ENCODE measurements at places on chromosomes 3 and 15. TPM values are rescaled to one million over a fixed set of nuclear protein-coding genes. Genes with fewer than 3 reads are reported as not detected.

MUC20 gene
- total RNA-seq, result 14.7 TPM

MB21D2 gene
- total RNA-seq, result 8.0 TPM

DNA sequence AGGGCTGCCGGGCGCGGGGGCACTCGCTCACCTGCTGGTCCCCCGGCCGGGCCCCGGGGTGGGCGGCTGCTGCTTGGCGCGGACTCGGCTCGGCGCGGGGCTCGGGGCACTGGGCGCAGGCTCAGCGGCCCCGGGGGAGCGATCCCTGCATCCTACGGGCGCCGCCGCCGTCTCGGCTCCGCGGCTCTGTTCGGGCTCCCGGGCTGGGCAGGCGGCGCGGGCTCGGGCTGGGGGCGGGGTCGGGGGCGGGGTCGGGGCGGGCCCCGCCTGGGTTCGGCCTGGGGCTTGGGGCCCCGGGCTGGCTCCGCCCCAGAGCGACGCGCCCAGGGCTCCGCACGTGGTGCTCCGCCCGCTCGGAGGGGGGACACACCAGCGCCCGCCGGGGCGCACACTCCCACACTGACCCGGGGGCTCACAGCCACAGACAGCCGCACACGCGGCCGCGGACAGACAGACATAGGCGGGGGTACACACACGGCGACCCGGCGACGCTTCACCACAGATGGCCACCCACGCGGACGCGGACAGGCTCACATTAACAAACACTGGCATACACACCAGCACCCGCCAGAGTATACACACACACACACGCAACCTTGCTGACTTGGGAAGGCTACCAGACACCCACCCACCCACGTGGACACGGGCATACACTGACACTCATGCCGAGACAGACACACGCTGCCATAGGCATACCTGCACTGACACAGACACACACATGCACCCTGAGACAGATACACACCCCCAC is at the start of gene SCN5A:
SCN5A (minus strand) TSS at position 188 of the 748 bp plus-strand sequence. CDS start 16,380 bp downstream, outside the sequence.
- H3K36me3 ChIP-seq, result no peaks in the 10 kb centered on the region
- peaks cover 7% of the 10 kb centered on the region for H3K4me1 ChIP-seq

DNA sequence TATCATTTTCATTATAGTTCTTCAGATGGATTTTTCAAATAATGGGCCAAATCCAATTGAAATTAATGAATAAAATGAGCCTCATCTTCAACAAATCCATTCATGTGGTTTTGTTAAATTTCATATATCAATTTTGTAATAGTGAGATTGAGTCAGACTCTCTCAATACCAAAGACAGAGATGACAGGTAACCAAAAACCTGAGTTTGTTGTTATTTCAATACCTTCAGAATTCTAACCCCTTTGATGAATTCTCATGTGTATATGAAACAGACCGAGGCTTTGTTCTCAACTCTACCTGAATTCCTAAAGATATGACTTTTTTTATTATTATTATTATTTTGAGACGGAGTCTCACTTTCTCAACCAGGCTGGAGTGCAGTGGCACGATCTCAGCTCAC is 92.8 kb downstream of the FOXP1 start:
- peaks cover 14% of the 10 kb centered on the region for H3K36me3 ChIP-seq
- no peaks in the 10 kb centered on the region for H3K4me1 ChIP-seq
- H3K27ac ChIP-seq, result no peak overlapping the region
- H3K27me3 ChIP-seq, result no peaks in the 10 kb centered on the region

DNA sequence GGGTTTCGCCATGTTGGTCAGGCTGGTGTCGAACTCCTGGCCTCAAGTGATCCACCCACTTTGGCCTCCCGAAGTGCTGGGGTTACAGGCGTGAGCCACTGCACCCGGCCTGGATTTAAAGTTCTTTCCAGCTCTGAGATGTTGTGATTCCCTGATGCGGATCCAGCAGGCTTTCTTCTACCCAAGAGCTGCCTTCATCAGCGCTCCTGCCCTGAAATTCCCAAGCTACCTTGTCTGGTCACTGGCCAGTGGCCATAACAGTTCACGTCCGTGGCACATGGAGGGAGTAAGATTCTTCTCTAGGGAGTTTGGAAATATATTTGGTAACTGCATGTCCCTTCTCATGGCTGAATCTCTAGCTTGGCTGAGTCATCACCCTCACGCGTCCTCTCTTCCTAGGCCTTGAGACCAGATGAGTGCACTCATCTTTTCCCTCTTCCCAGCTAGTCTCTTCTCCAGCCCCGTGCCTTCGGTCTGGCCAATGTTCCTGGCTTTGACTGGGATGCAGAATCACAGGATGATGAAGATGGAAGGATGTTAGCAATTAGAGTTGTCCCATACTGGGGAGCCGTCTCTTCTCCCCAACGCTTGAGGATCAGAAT is 29.8 kb upstream of the APOD start:
- no peak overlapping the region for H3K27ac ChIP-seq
- no peak for DNase-seq
- no peaks in the 10 kb centered on the region for H3K4me1 ChIP-seq
- no peaks in the 10 kb centered on the region for H3K27me3 ChIP-seq
- H3K4me3 ChIP-seq, result no peak overlapping the region
- H3K36me3 ChIP-seq, result no peaks in the 10 kb centered on the region

DNA sequence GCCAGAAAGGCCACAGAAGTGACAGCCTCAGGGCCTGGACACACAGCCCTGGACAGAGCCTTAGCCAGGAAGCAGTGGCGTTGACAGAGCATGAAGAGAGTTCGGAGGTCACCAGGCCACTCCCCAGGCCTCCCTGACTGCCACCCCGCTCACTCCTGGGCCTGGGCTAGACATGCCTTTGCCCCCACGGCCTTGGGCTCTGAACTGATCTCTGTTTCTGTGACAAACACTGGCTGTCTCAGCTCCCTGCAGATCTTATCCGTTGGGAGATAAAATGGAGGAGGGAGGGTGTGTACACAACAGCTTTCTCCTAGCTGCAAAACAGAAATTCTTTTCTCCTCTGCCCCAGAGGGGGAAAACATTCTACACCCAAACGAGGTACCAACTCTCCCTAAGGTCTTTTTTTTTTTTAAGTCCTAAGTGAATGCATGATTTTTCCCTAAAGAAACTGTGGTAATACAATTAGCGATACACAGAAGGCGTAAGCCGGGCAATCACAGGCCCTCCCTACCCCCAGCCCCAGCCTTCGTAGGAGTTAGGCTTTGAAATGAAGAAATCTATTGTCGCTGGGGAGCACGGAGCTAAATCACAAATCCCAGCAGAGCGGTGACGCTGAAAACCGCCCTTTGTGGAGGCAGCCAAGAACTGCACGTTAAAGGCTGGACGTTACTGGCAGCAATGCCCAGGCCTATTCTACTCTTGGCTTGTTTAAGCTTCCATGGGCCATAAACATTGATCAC is 45.0 kb downstream of the SRGAP3 start:
- DNase-seq, result no peak
- H3K27me3 ChIP-seq, result no peaks in the 10 kb centered on the region
- no peak overlapping the region for H3K27ac ChIP-seq
- H3K4me3 ChIP-seq, result no peak overlapping the region

DNA sequence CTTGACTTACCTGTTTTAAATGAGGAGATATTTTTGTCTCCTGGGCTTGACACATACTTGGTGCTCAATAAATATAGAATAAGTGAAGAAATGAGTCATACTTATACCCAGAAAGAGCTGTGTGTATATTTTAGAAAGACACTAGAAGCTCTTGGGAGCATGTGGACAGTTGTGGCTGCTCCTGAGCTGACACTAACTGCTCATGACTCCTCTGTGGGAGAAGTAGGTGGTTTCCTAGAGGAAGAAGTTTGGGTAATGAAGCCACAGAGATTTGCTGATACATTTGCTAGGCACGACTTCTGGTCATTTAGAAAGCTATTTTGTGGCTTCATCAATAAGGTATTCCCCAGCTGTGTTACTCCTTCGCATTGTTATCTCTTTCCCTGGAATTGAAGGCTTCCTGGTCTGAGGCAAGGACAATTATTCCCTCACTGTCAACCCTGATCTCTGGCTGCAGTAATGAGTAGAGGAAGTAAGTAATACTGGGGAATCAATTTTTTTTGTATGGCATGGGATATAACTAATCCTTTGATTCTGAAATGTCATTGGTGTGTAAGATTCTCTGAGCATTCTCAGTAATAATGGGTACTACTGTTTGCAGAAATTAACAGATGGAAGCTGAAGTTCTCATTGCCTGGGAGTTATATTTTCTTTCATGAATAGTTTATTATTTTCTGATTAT is 79.6 kb upstream of the DCBLD2 start:
- H3K27me3 ChIP-seq, result no peaks in the 10 kb centered on the region
- no peak overlapping the region for H3K4me3 ChIP-seq
- H3K27ac ChIP-seq, result no peak overlapping the region
- H3K36me3 ChIP-seq, result no peaks in the 10 kb centered on the region
- no peak for DNase-seq

- no peaks in the 10 kb centered on the region for H3K27me3 ChIP-seq
- no peaks in the 10 kb centered on the region for H3K36me3 ChIP-seq
- no peak for DNase-seq
- H3K4me3 ChIP-seq, result no peak overlapping the region
- no peaks in the 10 kb centered on the region for H3K4me1 ChIP-seq
Measured at GRCh38 chr3:169498336-169498735, 165.2 kb downstream of the MECOM start.

- peaks cover 93% of the 10 kb centered on the region for H3K36me3 ChIP-seq
- no peaks in the 10 kb centered on the region for H3K27me3 ChIP-seq
- no peak overlapping the region for H3K4me3 ChIP-seq
- peaks cover 13% of the 10 kb centered on the region for H3K4me1 ChIP-seq
- H3K27ac ChIP-seq, result no peak overlapping the region
Measured at GRCh38 chr15:90482124-90483011, 47.4 kb upstream of the CRTC3 start.

Measured in upper lobe of right lung (tissue), 1 donor.